Left renal pelvis (tissue), 4 donors: ENCODE measurements at places on chromosomes 1 and 21.

GRCh38 chr21:39144191-39144590 lies 39.1 kb downstream of the PSMG1 start:
- no peak for DNase-seq

GRCh38 chr1:113088972-113089371 lies 16.0 kb downstream of the LRIG2 start:
- DNase-seq, result no peak

GRCh38 chr1:97433824-97434177 lies 487.0 kb downstream of the DPYD start:
- DNase-seq, result no peak

DNA sequence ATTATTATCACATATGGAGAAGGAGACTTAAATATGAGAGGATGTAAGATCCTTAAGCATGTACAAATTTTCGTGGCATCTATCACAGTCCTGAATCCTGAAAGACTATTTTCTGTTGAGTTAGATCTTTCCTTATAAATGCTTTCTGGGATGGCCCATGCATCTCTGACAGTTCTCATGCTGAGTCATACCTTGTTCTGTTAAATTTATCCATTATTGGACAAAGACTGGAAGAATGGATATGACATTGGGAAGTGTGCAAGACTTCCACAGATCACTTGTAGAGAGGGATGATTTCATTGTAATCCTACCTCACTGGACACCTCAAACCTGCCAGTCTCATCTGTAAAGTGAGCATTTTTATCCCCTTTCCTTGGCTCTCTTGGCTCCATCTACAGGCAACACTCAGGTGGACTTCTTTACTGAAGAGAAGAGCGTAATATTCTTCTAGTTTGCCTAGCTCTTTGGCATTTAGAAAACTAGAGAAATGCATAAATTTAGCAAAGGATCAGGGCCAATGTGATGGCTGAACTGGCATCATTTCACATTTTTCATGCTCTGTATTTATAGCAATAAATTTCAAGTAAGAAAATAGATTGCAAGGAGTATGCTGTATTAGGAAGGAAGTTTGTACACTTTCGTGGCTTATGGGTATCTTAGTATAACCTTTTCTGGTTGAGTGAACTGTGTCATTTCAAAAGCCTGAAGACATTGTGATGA lies 128.2 kb downstream of the NFIA start:
- no peak for DNase-seq

DNA sequence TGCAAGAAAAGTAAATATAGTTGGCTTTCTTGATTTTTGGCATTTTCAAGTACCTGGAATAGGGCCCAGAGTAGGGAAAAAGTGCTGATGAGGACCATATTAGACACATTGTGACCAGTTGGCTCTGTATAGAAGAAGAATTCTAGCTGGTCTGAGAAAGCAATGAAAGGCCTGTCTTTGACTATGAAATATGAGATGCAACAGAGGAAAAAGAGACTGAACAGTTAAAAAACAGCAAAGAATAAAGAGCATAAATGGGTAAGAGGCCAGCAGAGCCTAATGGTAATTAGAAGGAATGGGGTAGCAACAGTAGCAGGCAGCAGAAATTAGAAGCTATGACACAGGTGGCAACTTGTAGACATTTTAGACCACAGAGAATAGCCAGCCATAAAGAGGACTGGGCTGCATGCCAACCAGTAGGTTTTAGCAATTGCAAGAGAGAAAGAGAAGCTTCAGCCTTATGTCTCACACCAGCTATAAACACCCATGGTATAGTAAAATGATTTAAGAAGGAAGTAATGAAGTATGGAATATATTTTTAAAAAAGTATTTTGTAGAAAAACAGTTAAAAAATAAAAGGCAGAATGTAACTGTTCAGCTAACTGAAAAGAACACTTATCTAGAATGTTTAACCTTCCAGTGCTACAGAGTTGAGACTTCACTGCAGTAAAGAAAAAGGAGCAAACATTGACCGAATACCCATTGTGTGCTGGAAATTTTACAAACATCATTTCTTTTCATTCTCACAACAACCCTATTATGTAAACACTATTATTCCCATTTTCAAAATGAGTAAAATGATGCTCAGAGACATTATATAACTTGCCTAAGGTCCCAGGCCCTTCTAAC lies 114.1 kb downstream of the LHX4 start:
- DNase-seq, result no peak

DNA sequence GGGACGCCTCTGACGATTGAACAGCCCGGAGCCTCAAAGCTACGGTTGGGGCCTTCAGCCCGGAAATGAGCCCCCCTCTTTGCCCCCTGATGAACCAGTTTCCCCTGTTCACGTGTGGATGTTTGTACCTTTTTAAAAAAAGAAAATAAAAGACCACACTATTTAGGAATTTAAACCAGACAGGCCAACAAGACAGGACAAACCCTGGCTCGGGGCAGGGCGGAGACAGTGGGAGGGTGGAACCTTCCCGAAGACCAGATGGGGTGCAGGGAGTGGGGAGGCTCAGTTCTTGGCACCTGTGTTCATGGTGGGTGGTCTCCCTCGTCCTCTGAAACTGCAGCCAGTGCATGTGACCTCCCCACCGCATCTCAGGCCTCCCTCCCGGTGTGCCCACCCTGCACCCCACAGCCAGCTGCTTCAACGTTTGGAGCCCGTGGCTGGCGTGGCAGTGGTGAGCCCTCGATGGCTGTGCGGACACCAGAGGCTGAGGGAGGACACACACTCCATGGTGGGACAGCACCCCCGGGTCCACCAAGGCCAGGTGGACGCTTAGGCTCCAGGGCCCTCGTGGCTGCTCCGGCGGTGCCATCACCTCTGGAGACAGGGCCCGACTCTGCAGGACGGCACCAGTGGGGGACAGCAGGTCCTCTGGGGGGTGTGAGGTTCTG lies 45.6 kb downstream of the COL18A1 start:
- no peak for DNase-seq

GRCh38 chr1:38929476-38929875 lies 12.2 kb downstream of the RHBDL2 start:
- DNase-seq, result no peak

DNA sequence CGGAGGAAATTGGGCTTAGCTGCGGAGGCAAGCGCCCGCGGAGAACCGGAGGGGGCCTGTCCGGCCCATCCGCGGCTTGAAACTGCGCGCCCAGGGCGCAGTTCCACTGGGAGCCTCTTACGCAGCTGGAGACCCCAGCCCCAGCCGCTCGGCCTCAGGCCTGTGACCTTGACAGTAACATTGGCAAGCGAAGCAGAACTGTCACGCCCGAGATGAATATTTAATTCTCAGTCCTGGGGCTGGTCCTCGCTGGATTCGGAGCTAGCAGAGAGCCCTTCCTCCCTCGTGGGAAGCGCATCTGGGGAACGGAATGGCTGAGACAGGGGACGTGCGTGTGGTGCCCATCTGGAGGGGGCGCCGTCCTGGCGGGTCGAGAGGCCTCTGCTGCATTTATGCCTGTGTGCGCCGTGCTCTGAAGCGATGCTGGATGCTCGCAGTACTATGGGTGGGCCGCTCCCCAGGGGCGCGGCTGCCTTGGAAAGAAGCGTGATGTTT lies 928 bp downstream of the SLC6A17 start:
- DNase-seq, result no peak

DNA sequence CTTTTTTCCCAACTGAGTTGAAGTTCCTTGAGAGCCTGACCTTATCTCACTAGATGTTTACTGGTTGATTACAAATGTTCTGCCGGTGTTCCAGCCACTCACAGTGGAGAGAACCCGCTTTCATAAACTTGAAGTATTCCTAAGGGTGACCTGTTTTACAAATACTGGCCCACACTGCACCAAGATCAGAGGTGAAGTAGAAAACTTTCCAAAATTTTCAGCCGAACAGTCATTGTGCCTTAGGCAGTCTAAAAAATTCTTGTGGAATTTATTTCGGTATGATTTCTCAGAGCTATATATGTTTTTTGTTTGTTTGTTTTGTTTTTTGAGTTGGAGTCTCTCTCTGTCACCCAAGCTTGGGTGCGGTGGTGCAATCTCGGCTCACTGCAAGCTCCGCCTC lies 44.9 kb upstream of the GUCA2B start:
- no peak for DNase-seq

DNA sequence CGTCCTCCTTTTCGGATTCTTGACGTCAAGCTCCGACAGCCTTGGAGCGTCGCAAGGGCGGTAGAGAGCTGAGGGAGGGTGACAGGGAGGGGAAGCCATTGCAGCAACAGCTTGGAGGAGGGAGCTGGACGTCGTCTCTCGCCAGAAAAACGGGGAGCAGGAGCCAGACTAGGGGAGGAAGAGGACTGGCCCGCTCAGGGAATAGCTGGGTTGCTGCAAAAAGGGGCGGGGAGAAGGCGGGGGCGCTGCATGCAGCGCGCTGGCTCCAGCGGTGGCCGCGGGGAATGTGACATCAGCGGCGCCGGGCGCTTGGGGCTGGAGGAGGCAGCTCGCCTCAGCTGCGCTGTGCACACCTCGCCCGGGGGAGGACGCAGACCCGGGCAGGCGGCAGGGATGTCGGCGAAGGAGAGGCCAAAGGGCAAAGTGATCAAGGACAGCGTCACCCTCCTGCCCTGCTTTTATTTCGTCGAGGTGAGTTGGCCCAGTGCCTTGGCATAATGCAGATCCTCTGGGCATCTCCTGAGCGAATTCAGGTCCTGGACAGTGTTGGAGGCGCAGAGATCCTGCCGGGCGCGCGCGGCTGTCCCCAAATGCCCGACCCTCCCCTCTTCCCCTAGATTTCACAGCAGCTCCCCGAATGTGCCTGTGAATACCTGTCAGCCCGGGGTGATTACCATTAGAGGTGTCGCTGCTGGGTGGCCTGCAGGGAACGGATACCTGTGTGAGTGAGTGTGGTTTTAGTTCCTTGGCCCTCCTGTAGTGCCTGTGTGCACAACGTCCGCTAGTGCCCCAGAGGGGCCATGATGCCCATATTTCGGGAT lies at the start of gene PLPPR4:
Gene PLPPR4 (plus strand): TSS at position 292 of the 821 bp plus-strand sequence. CDS start 102 bp downstream, at position 394.
- peak; percentile 18 for DNase-seq
